Fibroblast of skin of right biceps (primary cell): ENCODE measurements at places on chromosomes 7 and 10.
A peak's percentile ranks its signal among the peaks of the same experiment; 100 is the strongest.

GRCh38 chr10:33793793-33794192 is 459.3 kb upstream of the NRP1 start:
- no peak for DNase-seq

- DNase-seq = no peak
Observed at GRCh38 chr7:74289659-74290552, 699 bp downstream of the CLIP2 start.

- DNase-seq = no peak
Observed at GRCh38 chr7:157650801-157651200, 314.0 kb downstream of the DNAJB6 start.

GRCh38 chr7:100521076-100521475 is 17.9 kb upstream of the AGFG2 start:
- DNase-seq = no peak

DNA sequence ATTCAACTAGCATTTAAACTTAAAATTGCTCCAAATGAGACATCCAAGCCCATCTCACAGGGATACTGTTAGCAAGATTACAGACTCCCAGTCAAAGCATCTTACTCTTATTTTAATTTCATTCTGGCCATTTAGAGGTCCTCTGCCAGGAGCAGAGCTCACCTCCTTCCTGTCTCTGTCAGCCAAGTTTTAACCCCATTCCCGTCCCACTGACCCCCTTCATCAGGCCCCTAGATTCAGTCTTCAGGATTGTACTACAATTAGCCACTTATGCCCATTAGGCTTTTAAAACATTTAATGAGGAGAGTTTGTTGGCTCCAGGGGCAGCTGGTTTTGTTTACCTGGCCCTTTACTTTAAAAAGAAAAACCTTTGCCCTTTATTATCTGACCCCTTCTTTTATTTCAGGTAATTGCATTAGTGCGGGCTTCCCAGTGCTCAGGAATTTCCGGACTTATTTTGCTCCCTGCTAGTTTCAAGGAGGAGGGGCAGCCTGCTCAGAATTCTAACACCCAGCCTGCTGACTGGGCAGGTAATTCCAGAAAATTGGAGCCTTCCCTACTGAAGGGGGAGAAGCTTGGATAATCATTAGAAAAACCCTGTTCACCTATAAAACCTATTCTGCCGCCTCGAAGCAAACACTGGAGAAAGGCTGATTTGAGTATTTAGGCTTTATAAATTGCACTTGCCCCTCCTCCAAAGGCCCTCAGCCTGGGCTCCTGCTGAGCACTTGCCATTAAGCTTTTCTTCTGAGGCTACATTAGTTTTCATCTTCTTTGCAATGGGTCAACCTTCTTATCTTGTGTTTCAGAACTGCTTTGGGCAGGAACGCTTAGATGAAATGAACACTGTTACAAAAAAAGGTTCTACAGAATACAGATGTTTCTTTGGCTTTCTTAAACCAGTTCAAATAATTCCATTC is 200.5 kb upstream of the HPS1 start:
- no peak for DNase-seq

- peak; percentile 87 for DNase-seq
Observed at GRCh38 chr7:7761974-7762779, 43.8 kb upstream of the RPA3 start.

GRCh38 chr10:12797471-12798262 is 203.8 kb downstream of the CCDC3 start:
- DNase-seq = peak; percentile 19

DNA sequence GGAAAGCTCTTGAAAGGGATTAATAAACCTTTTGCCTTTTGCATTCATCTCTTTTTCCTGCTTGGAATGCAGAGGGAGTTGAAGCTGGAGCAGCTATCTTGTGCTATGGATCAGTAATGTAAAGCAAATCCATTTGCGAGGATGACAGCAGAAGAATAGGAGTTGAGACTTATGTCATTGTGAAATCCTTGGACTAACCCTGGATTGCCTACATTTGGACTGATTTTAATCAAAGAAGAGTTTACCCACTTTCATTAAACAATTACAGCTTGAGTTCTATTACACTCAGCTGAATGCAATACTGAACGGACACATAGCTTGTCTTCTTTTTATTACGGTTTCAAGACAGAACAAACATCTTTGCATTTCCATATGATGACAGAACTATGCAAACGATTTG is 362.3 kb downstream of the PHF14 start:
- no peak for DNase-seq

DNA sequence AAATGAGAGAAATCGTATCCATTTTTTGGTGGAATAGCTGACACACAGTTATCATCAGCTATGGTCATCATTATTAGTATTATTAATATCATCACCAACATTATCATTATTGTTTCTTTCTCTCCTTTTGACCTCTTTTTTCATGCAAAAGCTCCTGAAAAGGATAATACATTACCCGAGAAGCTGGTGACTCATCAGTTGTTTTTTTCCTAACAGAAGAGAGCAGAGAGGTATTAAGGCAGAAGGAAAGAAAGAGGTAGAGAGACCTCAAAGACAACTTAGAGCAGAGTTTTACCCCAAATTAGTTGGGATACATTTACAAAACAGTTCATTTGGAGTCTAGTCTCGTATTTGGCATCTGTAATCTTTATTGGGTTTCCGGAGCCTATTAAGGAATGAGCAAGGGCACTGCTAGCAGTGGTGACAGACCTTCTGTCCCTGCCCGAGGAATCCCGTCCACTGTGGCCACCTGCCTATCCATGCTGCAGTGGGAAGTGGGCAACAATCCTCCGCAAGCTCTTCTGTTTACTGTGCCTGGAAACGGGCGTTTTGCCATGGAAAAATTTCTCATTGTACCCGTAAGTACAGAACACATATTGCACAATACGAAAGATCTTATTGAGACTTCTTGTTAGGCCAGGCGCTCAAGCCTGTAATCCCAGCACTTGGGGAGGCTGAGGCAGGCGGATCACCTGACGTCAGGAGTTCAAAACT is 170.0 kb upstream of the MKLN1 start:
- DNase-seq = peak; percentile 18

- peak; percentile 22 for DNase-seq
Observed at GRCh38 chr7:27947586-27948278, 207.8 kb downstream of the TAX1BP1 start.

DNA sequence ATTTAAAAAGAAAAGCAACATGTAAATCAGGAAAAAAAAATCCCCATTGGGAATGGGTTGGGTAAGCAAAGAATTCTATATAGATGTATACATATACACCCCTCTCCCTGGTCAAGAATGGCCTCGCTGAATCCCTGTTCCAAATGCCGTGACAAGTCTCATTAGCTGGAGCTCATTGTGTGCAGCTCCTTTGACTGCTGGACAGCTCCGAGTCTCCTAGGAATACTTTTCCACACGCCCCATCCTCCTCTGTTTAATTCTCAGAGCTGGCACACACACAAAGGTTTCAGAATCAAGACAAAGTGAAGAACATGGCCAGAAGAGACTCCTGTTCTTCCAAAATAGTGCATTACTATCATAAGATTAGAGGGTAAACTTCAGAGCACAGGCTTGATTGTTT is 130.9 kb upstream of the MKLN1 start:
- DNase-seq = peak; percentile 53

GRCh38 chr7:29990931-29991330 is 1.3 kb upstream of the SCRN1 start:
- DNase-seq = no peak

DNA sequence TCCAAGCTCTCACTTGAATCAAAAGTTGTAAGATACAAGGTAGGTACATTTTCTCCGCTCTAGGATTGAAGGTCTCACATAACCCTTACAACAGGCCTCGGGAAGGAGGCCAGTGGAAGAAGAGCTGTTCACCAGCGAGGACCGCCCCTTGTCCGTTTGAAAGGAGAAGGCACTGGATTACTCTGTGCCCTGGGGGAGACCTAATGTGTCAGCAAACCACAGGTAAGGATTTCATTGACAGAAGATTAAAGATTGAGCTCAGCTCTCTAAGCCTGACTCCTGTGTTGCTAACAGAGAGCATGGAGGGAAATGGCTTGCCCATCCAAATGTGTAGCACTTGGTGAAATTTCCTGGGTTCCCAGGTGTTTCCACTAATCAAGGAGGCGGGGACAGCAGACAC is 81.2 kb downstream of the SLC16A9 start:
- DNase-seq = no peak

DNA sequence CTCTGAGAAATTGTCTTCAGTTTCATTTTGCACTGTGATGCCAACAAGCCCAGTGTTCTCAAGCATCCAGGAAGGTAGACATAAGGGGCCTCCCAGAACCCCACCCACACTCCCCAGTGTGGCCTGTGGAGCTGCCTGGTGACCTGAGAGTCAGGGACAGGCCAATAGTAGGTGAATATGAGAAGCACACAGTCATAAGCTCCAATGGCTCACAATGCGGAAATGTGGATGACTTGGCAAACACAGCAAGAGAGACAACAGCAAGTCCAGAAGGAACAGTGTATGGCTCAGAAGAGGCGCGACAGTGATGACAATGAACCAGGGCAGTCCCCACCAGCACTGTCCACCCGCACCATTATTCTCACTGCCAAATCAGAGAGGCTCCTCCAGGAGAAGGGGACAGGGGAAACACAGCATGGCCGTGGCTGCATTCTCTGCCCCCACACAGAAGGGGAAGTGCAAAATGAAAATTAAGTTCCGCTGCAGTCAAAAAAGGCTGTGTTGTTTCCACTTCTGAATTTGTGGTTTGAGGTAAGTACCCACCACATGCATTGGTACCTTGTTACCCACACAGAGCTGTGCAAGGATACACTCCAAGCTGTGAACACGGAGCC is 419.8 kb downstream of the GRID1 start:
- DNase-seq = no peak

- peak; percentile 61 for DNase-seq
Observed at GRCh38 chr10:12902135-12902572, 99.4 kb downstream of the CCDC3 start.

DNA sequence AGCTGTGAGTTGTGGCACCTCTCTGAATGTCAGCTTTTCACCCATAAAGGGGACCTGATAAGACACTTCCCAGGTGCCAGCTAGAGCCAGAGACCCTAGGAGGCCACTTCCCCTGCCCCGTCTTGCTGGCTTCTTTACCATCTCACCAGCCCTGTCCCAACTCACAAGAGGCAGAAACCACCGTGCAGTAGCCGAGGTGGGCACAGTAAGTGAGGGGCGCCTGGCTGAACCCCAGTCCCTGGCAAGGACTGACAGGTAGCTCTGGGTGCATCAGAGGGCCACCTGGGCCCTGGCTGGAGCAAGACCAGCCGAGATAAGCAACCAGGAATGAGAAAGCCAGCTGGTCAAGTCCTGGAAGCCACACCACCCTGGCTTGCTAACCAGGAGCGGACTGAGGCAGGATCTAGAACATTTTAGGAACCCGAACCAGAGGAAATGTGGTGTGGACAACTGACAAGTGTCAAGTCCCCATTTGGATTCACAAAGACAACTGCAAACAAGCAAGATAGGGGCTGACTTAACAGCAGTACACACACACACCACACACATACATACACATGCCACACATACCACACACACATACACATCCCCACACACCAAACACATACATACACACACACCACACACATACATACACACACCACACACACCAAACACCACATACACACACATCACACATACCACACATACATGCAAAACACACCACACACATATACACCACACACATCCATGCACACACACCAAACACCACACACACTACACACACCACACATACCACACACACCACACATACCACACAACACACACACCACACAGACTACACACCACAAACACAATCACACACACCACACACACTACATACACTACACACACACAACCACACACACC is 20.8 kb downstream of the OGDHL start:
- DNase-seq = no peak

GRCh38 chr7:33627741-33628140 is 277.6 kb upstream of the BMPER start:
- no peak for DNase-seq

DNA sequence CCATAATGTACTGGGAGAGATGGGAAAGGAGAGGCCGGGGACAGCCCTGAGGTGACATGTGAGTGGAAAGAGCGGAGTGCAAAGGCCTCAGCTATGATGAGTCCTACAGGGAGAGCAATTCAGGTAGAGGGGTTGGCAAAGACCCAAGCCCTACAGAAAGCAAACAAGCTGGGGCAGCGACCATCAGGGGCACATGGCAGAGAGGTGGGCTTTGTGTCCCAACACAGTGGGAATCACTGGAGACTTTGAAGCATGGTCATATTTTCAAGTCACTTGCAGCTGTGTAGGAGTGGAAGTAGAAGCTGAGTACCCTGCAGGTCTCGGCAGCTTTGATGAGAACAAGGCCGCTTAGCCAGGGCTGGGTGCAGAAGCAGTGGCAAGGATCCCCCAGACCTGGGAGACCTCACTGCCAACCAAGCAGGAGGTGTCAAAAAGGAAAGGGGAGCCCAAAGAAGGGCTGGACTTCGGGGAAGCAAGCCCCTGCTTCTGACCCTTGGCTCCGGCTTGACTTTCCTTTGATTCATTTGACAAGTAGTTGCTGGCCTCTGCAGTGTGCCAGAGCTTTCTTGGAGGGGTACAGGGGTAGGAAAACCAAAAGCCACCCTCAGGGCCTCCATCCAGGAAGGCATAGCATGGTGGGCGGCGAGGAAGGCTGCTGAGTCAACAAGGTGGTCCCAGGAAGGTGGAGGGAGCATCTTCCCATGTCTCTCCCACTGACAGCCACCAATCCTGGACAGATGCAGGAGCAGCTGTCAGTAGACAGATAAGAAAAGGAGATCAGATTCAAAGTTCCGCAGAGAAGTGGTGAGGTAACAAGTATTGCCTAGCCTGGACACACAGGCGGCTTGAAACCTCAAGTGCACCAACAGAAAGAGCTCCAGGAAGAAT is 1.9 kb upstream of the PGAM2 start:
- DNase-seq = no peak

DNA sequence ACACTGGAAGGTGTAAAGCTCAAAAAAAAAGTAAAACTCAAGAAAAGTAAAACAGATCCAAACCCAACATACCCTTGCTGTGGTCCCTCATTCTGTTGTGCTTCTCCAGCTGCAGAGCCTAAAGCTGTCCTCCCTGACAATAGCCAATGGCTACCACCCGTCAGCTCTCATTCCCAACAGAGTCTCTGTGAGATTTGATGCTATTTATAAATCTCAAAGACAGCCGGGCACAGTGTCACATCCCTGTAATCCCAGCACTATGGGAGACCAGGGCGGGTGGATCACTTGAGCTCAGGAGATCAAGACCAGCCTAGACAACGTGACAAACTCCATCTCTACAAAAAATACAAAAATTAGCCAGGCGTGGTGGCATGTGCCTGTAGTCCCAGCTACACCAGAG is 116.0 kb downstream of the KMT2E start:
- no peak for DNase-seq

GRCh38 chr7:155815332-155816191 is 3.3 kb upstream of the SHH start:
- peak; percentile 23 for DNase-seq

DNA sequence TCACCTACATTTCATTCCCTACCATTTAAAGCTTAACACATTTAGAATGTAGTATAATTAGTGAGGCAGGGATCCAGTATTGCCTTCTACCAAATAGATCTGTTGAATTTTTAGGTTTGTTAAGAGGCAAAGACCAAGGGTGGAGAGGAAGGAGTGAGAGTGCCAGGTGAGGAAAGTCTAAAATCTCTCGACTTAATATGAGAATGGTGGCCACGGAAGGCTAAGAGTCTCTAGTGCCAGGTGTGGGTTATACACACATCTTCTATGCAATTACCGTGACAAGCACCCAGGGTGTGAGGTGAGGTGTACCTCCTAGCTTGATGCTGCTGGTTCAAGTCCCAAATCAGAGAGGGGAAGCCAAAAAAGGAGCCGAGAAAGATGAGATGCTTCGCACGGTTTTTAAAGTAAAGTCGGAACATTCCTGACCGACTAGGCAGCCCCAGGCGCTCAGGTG is 439 bp downstream of the IQUB start:
- no peak for DNase-seq
